ENCODE measurements at places on chromosomes 11 and 22.
A peak's percentile ranks its signal among the peaks of the same experiment; 100 is the strongest.

DNA sequence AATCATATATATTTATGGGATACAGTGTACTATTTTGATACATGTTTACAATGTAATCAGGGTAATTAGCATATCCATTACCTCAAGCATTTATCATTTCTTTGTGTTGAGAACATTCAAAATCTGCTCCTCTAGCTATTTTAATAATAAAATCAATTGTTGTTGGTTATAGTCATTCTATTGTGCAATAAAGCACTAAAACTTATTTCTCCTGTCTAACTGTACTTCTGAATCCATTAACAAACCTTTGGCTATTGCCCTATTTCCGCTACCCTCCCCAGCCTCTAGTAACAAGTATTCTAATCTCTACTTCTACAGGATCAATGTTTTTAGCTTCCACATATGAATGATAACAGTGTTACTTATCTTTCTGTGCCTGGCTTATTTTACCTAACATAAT is 15.3 kb upstream of the USP2 start:
- DNase-seq: no peak

GRCh38 chr11:50155508-50155907 is 122.8 kb downstream of the OR4C45 start:
- no peak for DNase-seq

DNA sequence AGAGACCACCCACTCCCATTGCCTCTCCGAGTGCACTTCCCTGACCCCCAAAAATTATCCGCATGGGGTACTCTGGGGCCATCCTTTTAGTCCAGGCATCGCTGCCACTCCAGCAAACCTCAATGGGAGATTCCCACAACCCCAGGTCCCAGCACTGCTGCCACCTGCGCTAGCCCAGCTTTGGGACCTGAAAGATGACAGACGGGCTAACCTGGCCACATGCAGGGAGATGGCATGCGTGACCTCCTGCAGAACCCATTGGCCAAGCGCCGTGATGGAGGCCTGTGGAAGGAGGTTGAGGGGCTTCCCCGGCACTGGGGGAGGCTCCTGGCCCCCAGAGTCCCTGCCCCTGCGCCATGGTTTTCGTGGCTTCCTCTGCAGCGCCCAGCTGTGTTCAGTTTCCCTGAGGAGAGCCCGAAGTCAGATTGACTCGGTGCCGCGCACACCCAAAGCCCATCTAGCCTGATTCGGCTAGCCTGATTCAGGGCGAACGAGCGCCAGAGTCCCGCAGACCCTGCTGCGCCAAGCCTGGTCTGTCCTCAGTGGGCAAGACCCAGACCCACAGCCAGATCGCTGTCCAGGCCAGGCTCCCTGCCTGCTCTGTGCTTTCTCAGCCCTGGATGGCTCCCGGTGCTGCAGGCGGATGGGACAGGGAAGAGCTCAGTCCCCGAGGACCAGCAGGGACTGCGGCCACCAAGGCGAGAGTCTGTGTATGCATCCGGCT is 751 bp upstream of the WNT7B start:
- no peak for DNase-seq

GRCh38 chr11:108524422-108524821 is 26.2 kb upstream of the POGLUT3 start:
- DNase-seq: no peak

GRCh38 chr22:39871008-39871798 is 22.4 kb downstream of the ENTHD1 start:
- no peak for DNase-seq

DNA sequence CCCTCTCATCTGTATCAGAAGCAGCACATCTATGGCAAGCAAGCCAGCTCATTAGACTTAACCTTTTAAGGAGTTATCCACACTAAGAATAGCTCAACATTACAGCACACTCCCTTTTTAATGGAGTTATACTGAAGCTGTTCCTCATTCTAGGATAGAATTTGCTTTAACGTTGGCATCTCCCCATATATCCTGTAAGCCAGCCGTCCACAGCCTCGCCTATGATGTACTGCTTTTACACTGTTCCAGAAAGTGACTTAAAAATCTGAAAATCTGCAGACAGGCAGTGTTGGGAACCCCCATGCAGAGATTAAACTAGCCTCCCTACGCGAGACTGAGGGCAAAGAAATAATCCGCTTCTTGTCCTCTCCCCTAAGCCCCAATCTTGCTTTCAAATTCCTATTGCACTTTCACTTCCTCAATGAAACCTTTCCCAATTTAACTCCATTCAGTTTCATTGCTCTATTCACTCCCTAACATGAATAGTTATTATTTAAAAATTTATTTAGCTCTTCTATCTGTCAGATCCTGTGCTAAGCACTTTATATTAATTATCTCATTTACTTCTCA is 225.0 kb downstream of the BLID start:
- no peak for DNase-seq

GRCh38 chr11:133840479-133840941 is 4.8 kb downstream of the SPATA19 start:
- DNase-seq: no peak

- DNase-seq: no peak
Measured at GRCh38 chr22:49712195-49712791, 115.4 kb downstream of the BRD1 start.

- DNase-seq: no peak
Measured at GRCh38 chr22:20395907-20396287, 1.9 kb downstream of the ZNF74 start.

GRCh38 chr11:64758330-64759079 is 1.3 kb downstream of the PYGM start:
- DNase-seq: no peak

GRCh38 chr11:82899186-82899820 is 927 bp downstream of the PRCP start:
- DNase-seq: no peak

DNA sequence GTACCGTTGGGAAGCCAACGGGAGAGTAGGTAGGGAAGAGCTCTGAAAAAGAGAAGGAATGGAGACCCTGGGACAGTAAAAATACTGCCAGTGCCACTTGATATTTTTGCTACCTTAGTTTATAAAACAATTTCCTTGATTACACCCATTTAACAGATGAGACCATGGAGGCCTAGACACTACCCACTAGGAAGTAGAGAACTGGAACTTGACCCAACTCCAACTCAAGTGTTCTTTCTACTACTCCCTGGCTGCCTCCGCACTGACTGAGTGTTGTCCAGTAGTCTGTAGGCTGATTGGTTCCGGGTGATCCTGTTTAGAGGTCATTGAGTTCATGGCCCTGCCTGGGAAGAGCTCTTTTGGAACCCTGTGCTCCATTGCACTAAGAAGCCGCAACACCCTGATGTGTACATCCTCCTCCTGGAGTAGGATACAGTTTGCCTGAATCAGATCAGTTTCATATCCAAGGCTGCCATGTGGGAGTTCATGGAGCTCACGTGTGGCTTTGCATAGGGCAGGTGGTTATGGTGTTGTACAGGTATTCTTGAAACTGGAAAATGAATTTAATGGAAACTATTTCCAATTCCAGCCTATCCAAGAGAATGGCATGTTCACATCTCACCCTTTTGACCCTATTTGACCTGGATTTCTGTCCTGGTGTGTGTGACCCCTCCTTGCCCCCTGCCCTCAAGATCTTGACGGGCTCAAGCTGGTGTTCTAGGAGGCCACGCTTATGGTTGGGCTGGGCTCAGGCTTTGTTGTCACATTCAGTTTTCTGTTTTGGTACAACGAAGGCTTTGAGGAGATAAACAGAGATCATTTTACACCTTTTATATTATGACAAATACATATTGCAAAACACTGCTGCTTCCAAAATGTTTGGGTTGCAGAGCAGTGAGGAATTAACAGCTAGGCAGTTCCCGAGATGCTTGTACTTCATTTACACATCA is 102.2 kb upstream of the NNMT start:
- DNase-seq: no peak

DNA sequence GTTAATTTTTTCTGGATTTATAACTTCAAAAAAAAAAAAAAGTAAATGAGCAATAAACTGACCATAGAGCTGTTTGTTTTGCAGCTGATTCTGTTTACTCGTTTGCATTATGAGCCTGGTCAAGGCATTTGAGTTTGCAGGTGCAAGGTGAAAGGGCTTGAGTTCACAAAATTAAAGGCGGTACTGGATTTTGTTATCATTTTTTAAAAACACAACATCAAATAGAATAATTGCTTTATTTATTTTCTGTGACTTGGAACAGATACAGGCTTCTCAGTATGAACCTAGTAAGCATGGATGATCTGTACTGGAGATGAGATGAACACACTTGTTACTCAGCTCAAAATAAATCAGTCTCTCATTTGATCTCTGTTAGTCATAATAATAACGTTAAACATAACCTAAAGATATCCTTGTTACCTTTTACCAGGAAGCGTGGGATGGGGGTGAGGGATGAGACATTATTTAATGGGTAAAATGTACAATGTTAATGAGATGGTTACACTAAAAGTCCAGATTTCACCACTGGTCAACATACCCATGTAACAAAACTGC is 137.8 kb downstream of the LUZP2 start:
- DNase-seq: no peak

GRCh38 chr11:15327786-15328231 is 213.1 kb downstream of the INSC start:
- no peak for DNase-seq

DNA sequence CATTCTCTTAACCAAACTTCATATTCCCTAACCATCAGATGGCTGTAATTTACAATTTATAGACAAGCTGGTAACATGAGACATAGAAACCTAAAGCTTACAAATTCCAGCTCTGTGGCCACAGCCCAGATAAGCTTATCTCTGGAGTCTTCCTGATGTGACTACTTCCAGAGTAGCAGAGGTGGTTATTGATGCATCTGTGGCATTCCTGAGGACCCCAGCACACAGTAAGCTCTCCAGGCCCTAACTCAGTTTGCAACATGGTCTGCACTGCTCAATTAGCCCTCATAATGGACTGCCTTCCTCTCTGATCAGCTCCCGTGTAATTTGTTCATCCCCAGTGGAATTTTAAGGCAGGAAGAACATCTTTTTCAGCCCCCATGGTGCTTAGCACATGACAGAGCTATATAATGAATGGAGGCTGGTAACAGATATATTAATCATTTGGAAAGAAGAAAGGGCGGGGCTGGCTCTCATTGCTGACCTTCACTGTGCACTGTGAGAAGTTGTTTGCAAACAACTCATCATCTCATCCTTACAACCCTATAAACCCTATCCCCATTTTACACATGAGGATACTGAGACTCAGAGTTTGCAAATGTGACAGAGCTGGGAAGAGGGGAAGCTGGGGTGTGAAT is 30.1 kb upstream of the KCNJ11 start:
- no peak for DNase-seq

- no peak for DNase-seq
Measured at GRCh38 chr11:3632070-3632660, 9.6 kb downstream of the ART5 start.

- no peak for DNase-seq
Measured at GRCh38 chr11:64379817-64380709, 21.1 kb downstream of the RPS6KA4 start.

DNA sequence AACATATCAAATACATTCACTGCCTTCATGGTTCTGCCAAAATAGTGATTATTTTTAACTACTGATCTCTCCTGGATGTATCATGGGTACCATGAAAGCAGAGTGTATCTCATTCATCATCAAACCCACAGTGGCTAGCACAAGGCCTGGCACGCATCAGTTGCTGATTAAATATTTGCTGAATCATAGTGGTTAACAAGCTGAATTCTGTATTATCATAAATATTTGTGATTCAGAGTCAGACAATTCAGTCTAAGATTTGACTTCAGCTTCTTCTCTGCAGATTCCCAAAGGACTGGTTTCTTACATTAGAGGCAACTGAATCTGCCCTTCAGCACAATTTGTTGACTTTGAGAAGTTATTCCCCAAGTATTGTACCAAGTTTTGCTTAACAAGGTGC is 715.8 kb upstream of the LRRC4C start:
- no peak for DNase-seq

DNA sequence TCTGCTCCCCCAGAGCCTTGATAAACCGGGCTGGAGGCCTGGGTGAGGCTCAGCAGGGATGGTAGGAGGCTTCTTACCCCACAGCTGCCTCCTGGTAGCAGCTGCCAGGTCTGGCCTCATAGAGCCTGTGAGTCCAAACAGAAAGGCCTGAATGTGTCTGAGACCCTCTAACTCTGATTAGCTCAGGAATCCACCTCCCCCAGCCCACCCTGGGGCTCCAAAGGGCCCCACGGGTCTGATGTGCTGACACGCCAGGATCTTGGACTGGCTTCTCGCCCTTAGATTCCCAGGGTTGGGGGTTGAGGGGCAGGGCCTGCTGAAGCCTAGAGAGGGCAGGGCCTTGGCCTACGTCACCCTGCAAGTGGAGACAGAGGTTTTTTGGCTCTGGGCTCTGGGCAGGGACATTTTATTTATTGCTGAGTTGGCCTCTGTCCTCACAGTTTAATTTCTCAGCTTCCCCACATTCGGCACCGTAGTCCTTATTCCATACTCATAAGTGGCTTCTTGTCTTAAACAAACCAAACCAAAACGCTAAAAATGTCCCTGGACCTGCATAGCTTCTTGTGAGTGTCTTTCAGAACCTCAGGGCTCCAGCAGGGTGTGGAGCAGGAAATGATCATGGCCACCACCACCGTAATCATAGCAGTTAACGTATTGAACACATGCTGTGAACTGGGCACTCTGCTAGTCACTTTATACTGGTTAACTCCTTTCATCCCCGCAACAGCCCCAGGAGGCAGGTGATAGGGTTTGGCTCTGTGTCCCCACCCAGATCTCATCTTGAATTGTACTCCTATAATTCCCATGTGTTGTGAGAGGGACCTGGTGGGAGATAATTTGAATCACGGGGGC is 25.1 kb downstream of the KIAA1671 start:
- DNase-seq: no peak

DNA sequence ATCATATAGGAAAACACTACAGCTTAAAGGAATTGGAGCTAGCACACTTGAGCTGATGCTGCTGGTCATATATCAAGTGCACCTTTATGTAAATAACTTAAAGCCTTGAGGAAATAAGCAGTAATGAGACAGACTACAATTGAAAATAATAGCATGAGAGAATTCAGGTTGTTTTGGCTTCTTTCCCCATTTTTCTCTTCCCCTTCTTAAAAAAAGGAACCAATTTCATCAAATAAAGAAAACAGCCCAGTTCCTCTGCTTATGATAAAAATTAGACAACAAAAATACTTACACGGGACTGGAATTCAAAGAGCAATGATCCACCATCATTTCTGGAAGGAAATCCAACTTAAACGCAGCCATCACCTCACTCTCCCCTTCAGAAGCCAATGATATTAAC is 50.2 kb upstream of the RAPSN start:
- DNase-seq: no peak

- DNase-seq: peak; percentile 58
Measured at GRCh38 chr11:96188243-96189006, 154.6 kb downstream of the MAML2 start.

- DNase-seq: no peak
Measured at GRCh38 chr11:88538098-88538497, 200.6 kb upstream of the CTSC start.
